Natural killer cell (primary cell): ENCODE measurements at places on chromosomes 4 and X. TPM values are rescaled to one million over a fixed set of nuclear protein-coding genes. Genes with fewer than 3 reads are reported as not detected.

FAAH2 gene
- 1.2 TPM for total RNA-seq

- DNase-seq: no peak
Observed at GRCh38 chrX:3293251-3293650, 53.2 kb downstream of the MXRA5 start.

KLF3 gene
- total RNA-seq: 112 TPM

GRCh38 chr4:13108096-13108495, 376.0 kb downstream of the RAB28 start:
- DNase-seq: no peak

- no peak for DNase-seq
Observed at GRCh38 chrX:135547767-135548166, 27.3 kb downstream of the INTS6L start.

DNA sequence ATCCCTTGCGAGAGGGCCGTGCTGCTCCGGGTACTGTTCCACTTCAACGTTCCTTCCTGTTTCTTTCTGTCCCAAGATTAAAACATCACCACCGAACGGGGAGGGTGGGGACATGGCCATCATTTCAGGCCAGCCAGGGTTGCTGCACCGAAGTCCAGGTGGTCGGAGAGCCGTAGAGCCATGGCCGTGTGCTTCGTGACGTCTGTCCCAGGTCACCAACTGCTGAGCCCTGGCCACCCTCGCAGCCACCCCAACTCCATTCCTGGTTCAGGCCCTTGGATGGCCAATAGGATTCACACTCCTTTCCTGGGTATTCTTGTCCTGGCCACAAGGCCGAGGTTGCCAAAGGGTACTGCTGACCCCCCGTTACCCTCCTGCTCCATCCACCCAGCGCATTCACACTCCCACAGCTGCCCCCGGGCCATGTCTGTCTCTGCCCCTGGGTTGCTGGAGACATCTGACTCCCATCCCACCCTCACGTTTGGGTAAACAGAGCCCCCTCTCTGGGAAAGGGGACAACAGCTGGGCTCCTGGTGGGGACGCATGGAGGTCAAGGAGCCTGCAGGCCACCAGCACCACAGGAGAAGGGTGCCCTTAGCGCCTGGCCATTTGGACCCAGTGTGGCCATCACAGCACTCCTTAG, 103.2 kb downstream of the HMX1 start:
- DNase-seq: no peak

DNA sequence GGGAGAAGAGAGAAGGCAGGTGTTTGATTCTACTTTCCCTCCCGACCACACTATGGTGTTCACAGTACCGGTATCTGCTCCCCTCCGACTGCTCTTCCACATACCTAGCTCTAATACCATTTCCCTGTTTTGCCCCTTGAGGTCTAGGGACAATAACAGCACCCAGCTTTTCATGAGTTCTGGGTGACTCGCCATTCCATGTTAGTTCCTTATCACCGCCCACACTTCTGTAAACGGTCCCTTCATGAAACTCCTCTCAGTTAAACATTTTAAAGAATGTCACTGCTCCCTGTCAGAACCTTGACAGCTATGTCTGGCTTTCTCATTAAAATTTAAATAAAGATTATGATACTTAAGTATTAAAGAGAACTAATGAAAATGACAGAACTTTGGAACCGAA, 136.7 kb downstream of the ADAMTS3 start:
- no peak for DNase-seq

DNA sequence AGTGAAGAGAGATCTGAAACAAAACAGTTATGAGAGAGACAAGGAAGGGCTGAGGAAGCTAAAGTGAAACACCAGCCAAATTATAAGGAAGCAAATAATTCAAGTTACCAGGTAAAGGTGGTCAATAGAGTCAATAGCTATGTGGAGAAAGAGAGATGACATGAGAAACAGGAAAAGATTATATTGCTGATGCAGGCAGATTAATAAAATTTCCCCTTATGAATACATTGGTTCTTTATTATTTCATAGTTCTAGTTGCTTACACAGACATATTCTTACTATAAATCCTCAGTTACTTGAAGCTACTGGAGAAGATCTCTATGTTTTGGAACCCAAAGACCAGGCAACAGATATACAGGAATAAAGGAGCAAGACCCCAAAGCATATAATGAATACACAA, 273.7 kb upstream of the CTSO start:
- no peak for DNase-seq

DNA sequence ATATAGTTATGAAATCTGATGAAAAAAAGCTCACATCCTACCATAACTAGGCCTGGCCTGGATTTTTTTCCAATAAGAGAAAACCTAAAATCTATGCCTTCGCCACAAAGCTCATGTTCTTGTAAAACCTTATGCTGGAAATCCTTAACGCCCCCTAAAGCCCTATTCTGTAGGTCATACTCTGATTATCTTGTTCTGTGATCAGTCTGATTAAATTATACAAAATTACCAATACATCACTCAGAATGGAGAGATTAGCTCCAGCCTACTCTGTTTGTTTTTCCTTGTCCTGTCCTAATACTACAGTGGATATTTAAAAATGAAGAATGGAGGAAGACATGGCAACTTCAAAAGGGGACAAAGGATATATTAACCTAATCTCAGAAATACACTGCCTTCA, 7.2 kb downstream of the ZNF827 start:
- no peak for DNase-seq

PAK3 gene
- not detected for total RNA-seq

GRCh38 chr4:7371210-7371941, 63.4 kb downstream of the PSAPL1 start:
- DNase-seq: no peak

- DNase-seq: no peak
Observed at GRCh38 chrX:56226980-56227379, 5.2 kb upstream of the KLF8 start.

DNA sequence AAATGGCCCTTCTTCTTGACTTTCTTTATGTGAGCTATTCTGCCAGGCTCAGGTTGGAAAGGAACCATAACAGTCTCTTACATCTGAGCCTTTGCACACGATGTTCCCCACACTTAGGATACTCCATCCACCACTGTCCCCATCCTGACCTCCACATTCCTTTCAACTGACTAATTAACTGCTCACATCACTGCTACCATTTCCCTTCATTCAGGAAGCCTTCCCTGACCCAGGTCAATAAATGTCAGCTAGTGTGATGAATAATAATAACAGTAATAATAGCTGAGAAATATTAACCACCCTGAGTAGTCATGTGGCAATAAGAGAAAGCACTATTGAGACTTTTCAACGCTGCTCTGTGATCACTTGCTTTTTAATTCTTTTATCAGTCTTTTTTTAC, 291.7 kb downstream of the KCNIP4 start:
- no peak for DNase-seq

SASH3 gene
- 403 TPM for total RNA-seq

GRCh38 chr4:137543198-137543597, 10.9 kb upstream of the PCDH18 start:
- DNase-seq: no peak

- DNase-seq: no peak
Observed at GRCh38 chr4:7051144-7051495, 7.9 kb downstream of the TADA2B start.

GPC4 gene
- total RNA-seq: not detected

- no peak for DNase-seq
Observed at GRCh38 chrX:118116713-118117550, at the start of gene KLHL13. KLHL13 (minus strand) TSS chrX:118116810; CDS start chrX:118028473, 88,337 bp downstream.

GATA1 gene
- 0.41 TPM for total RNA-seq

DNA sequence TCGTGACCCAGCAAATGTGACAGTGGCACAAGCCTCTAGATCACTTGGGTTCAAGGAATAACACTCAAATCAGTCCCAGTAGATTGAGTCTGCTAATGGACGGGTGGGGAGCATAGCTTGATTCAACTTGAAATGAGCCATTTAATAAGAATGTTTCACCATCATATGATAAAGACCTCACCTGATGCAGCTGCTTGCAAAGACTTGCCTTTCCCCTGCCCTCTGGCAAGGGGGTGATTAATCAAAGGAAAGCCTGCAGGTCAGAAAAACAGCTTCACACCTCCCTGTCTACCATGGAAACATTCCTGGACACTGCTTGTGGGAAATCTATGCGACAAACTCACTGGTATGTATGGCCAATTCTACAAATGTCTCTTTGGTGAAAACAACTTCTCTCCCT, 54.5 kb downstream of the CD99L2 start:
- DNase-seq: no peak

DNA sequence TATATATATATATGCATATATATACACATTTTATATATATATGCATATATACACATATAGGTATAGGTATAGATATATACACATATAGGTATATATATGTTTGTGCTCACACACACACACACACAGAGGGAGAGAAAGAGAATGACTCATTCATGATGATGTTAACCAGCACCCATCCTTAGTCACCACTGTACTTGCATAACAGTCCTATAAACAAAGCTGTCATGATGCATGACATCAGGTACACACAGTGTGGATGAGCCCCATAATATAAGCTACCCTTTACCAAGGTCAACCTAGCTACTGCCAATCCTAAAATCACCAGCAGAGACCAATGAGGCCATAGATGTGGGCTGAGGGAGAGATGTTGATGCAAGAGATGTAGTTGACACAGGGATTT, 1408.0 kb downstream of the RAPGEF2 start:
- DNase-seq: no peak

- no peak for DNase-seq
Observed at GRCh38 chr4:148057516-148057915, 325.6 kb downstream of the ARHGAP10 start.

MTM1 gene
- 4.8 TPM for total RNA-seq

DNA sequence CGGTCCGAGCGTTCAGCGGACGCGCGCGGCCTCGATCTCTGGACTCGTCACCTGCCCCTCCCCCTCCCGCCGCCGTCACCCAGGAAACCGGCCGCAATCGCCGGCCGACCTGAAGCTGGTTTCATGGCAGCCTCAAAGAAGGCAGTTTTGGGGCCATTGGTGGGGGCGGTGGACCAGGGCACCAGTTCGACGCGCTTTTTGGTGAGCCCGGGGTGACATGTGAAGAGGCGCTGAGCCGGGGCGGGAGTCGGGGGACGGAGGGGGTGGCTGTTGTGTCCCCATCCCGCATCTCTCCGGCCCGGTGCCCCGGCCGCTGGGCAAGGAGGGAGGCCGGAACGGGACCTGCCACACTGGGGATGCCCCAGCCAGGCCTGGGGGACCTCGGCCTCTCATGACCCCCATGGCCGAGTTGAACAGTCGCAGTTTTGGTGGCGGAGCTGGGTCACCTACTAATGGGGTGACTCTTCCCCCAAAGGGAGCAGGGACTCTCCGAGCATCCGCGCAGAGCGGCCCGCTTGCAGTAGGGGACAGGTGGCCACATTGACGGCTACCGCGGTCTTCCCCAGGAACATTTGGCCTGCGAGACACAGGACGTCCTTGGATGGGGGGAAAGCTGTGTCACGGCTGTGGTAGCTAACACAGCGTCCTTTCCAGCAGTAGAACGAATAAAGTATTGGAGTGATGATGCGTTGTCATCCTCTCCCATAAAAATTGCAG, at the start of gene GK:
Gene GK, plus strand, starts transcription at position 9 of the 717 bp plus-strand sequence. Its CDS starts 115 bp downstream, at position 124.
- no peak for DNase-seq

SSX3 gene
- not detected for total RNA-seq

DNA sequence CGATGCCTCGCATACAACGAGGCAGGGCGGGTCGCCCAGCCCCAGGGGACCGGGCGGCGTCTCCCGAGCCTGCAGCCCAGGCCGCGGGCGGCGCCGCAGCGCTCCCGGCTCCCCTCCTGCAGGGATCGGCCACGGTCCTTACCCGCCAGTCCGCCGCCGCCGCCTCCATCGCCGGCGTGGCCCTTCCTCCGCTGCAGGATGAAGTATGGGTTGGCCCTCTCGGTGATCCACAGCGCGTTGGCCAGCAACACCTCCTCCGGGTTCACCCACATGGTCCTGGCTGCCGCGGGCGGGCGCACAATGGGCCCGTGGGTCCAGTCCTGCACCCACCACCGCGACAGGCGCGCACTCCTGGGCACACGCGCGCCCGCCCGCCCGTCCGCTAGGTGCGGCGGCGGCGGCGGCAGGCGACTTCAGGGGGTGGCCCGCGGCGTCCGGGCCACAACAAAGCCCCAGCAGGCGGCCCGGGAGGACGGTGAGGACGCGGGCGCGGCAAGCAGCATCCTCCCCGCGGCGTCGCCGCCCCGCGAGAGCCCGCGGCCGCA, 339 bp downstream of the TBC1D9 start:
- no peak for DNase-seq

- DNase-seq: no peak
Observed at GRCh38 chr4:37795581-37796195, 30.8 kb upstream of the PGM2 start.

DNA sequence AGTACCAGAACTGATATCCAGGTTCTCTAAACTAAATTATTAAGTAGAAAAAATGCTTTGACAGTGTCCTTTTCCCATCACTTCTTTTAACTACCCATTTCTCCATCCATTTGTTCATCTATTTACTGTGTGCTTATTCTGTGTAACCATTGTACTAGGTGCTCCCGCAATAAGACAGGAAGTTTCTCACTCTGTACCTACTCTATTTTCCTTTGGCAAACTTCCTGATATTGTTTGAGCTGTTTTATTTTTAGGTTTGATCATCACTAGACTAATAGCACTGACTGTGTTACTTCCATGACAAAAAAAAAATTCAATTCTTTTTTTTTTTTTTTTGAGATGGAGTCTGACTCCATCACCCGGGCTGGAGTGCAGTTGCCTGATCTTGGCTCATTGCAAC, 102.5 kb upstream of the CASK start:
- no peak for DNase-seq

- DNase-seq: no peak
Observed at GRCh38 chrX:132940727-132941327, 17.6 kb downstream of the HS6ST2 start.

GRCh38 chrX:147935156-147935758, 23.5 kb downstream of the FMR1 start:
- no peak for DNase-seq

- DNase-seq: no peak
Observed at GRCh38 chr4:14994242-14994641, 8.0 kb upstream of the CPEB2 start.

ASMT gene
- total RNA-seq: 0.79 TPM

GRCh38 chr4:75683482-75684155, 10.4 kb upstream of the G3BP2 start:
- DNase-seq: no peak

GRCh38 chrX:40066700-40067099, 31.1 kb downstream of the BCOR start:
- no peak for DNase-seq

DNA sequence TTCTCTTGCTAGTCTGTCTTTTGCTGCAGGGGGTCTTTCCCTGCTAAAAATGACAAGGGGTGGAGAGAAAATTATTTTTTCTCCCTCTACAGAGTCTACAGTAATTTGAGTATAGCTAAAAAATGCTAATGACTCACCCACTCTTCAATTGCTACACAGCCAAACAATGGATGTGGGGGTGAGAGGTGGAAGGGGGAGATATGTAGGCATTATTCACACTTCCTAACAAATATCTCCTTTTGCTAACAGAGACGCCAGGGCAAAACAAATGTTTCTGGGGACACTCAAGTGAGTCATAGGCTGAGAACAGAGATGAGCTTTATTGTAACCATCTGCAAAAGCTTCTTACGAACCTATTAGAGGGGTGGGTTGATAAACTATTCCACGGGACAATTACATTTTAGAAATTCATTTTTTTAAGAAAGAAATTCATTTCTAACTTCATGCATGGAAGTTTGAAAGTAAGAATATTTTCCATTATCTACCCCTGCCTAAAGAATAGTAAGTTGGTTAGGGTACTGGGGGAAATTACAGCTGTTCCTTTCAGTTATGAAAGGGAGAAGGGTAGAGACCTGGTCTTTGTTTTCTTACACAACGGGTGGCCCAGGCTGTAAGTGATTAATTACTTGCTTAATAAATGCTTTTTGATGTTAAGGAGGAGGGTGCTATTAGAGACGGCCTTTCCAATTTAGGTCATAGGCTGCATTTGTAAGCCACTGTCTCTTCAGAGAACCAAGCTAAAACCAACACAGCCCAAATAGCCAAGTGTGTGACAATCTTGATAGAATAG, 12.8 kb downstream of the SCD5 start:
- no peak for DNase-seq
